ENCODE measurements at places on chromosomes 1 and 21.

DNA sequence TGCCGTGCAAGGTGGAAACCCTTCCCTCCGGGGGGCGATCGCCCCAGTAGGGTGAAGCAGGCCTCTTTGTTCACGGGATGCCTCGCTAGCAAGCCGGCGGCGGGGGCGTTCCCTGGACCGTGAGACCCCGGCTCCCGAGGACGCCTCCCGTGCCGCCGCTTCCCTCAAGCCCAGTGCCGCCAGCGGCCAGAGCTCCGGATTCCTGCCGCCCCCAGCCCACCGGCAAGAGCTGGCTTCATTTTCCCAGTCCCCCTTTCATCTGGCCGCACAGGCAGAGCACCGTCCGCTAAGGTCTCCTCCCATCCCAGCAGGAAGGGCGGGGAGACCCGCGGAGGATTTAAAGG is 16.3 kb downstream of the IER5 start:
- DNase-seq = peak; percentile 91

GRCh38 chr1:16048573-16049189 is 5.1 kb downstream of the CLCNKB start:
- peak; percentile 95 for DNase-seq

DNA sequence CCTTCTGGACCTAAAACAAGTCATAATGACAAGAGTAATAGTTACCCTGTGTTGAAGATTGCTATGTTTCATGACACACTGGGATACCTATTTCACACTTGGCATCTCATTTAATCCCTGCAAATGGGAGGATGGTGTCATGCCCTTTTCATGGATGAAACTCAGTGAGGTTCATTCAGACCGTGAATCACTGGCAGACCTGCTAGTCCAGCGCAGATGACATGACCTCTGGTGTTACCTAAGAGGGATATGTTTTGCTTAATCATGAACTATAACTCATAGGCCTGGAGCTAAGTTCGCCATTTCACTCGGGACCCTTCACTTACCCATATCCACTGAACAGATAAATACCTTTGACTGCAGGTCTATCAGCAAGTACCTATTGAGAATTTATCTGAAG is 286.6 kb upstream of the FMN2 start:
- no peak for DNase-seq

DNA sequence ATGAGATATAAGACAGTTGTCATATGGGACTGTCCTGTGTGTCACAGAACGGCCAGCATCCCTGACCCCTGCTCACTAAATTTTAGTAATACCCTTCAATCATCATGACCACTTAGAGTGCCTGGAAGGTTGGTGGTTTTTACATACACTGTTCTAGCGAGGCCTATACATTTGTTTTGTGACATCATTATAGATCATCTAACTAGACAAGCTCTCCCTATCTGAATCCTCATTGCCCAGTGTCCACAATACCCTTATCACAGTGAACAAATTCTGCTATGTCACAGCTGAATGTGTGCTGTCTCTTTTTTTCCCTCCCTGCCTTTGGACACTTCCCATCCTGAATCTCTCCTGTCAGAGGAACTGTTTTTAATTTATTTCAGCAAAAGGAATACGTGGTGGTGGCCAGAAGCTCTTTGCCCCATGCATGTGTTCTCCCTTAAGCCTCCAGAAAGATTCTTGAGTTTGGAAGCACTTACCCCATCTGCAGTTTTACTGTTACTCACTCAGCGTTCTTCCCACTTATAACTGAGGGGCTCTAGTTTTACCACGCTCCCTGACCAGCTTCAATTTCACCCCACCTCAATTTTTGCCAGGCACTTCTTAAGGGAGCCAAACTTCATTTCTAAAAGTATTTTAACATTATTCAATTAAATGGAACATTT is 70.3 kb downstream of the OLFML2B start:
- no peak for DNase-seq

- no peak for DNase-seq
Observed at GRCh38 chr1:196152086-196152485, 456.2 kb downstream of the KCNT2 start.

DNA sequence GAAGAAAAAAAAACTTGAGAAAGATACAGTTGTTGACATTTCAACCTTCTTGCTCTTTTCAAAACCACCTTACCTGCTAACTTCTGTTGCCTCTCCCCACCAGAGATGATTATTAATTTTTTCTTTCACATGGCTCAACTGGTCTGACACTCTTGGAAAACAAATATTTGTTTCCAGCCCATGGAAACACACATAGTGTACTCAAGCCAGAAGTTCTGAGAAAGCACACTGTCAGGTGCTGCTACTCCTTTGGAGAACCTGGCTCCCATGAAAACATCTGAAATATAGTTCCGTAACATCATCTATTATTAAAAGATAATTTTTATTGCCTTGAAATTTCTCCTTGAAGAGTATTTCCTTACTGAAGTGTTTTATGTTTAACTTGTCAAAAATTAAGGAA is 145.0 kb upstream of the C1orf105 start:
- no peak for DNase-seq

Measured in neural progenitor cell (in vitro differentiated cells).